ENCODE measurements at places on chromosomes 3 and 15.
A peak's percentile ranks its signal among the peaks of the same experiment; 100 is the strongest.

DNA sequence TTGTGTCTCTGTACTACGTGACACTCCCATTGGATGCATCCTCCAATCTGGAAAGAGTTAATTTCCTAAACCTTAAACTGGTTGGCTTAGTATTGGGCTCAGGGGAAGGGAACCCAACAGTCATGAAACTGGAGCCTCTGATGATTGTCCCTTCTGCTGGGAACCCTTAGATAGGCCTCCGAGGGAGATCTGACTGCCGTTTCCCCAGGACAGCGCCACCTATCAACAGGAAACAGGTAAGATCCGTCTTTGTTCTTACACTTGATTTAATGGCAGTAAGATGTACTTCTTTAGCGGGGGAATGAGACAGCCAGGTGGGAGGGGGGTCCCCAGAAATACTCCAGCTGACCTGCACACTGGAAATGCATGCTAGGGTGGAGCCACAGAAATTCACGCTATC is 1749.6 kb downstream of the SI start:
- no peak for DNase-seq

DNA sequence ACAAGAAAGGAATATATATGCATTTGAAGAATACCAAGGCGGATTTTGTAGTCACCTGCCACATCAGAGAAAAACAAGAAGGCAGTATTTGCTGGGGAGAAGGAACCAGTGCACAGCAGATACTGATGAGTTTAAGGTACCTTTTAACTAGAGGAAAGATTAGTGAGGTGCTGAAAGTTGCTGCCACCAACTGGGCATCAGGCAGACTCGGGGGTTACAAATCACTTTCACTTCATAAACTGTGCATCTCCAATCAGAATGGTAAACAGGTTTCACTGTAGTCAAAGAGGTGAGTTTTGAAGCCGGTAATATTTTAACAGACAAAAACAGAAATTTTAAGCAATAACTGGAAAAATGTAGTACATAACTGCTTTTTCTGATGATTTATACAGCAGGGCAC is 4.1 kb downstream of the FBN1 start:
- DNase-seq, result no peak

DNA sequence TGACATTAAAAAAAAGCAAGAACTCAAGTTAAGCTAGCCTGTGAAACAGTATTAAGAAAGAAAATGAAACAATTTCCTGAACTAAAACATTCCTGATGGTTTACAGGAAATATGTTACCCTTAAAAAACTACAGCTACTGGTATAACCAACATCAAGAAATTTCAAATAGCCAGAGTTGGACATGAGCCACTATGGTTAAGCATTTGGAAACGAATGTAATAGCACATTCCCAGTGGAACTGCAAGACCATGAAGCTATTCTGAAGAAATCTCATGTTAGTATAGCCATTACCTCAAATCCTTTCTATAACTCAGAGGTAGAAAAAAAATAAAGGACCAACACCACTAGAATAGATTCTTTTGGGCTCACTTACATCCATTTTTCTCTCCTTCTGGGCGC is 30.2 kb downstream of the CPNE4 start:
- DNase-seq, result no peak

- no peak for DNase-seq
Measured at GRCh38 chr3:130789782-130790322, 43.2 kb upstream of the PIK3R4 start.

GRCh38 chr3:112498914-112499711 is at the start of gene BTLA:
TSS of gene BTLA (minus strand) at chr3:112499472. CDS start at chr3:112499358, 114 bp downstream.
- peak; percentile 33 for DNase-seq

DNA sequence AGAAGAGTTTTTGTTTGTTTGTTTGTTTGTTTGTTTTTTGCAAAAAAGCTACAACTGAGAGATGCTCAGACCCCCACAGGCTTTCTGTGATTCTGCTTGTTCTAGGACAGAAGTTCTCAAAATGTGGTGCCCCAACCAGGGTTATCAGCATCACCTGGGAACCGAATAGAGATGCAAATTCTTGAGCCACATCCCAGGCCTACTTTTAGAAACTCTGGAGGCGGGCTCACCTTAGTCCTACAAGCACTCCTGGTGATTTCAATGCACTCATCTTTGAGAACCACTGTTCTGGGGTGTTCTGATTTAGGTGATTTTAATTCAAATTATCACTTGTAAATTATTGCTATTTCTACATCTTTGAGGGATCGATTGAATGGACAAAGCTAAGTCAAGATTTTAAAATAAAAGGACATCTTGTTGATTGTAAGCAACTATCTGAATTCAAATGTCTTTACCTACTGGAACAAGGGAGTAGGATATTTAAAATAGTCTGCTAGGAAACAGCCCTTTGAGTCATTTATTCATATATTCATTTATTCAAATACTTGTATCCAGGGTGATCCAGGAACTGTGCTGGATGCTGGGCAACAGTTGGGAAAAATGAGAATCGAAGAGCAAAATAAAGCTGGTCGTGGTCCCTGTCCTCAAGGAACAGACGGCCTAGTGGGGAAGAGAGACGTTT is 44.7 kb upstream of the CADPS start:
- no peak for DNase-seq

DNA sequence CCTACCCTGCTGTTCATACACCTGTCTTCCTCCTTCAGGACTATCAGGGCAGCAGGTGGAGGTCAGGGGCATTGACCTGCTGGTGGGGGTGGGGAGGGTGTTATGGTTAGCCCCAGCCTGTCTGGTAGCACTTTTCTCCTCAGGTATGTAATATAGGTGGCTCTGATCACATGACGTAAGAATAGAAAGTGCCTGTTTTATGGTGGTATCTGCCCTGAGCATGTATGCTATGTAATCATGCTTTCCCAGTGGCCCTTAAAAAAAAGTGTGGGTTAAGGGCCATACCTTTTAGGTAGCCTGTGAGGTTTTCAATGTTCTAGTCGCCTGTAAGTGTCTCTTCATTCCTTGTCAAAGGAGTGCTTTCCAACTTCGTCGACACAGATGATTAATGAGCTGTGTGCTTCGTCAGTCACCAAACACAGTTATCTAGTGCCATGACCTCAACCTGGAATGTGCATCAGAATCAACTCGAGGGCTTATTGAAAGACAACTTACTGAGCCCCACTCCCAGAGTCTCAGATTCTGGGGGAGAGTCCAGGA is 86.3 kb downstream of the KLHL25 start:
- DNase-seq, result no peak

DNA sequence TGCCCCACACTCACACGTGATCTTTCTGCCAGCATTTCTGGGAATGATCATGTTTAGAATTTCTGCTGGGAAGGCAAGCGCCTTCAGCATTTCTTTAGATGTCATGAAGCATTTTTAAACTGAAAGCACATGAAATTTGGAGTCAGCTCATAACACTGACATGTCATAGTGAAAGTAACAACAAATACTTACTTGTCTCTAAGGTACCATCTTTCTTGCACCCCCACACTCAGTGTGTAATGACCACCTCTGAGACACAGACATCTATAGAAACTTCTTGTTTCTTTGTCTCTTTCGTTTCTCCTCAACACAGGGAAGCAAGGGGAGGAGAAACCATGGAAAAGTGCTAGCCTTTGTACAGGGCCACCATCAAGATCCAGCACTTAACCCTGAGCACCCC is 171.7 kb downstream of the RORA start:
- DNase-seq, result no peak

GRCh38 chr3:42052484-42053351 is 38.4 kb upstream of the TRAK1 start:
- DNase-seq, result peak; percentile 44

GRCh38 chr3:109132801-109133473 is 3.6 kb upstream of the C3orf85 start:
- no peak for DNase-seq

DNA sequence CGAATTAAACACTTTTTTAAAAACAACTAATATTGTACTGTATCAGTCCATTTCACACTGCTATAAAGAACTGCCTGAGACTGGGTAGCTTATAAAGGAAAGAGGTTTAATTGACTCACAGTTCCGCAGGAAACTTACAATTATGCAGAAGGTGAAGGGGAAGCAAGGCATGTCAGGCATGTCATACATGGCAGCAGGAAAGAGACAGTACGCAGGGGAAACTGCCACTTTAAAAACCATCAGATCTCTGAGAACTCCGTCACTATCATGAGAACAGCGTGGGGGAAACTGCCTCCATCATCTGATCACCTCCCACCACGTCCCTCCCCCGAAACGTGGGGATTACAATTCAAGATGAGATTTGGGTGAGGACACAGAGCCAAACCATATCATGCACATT is 162.8 kb upstream of the TPM1 start:
- peak; percentile 31 for DNase-seq

GRCh38 chr3:178833695-178834094 is 237.9 kb downstream of the ZMAT3 start:
- no peak for DNase-seq

DNA sequence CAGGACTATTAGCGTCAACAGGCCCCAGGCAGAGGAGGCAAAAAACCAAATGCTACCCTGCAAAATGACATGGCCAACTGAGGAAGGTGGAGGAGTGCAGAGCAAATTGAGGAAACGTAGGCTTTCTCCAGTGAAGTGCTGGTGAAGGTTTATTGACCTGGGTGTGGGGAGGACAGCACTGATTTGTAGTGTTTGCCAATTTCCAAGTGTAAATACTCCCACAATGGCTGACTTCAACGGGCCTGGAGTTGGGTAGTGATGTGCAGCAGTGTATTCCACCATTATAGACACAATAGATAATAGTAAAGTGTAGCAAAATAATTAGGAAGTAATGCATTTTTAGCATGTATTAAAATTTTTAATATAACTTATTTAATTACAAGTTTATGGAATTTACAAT is 32.2 kb upstream of the TPM1 start:
- no peak for DNase-seq

DNA sequence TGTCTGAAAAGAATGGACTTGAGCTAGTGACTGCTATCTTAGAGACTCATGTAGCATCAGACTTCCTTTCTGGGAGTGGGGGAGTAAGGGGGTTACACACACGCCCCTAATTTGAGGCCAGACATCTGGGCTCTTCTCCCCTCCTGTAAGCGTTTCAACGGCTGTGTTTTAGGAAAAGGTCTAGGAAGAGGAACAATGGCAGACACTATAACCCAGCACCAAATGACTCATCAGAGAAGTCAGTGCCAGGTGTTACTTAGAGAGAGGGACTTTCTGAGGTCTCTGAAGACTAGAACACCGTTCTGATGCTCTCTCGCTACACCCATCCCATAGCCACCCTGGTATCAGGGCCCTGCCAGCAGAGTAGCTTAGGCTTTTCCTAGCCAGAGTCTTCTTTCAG is 65.5 kb downstream of the SSUH2 start:
- peak; percentile 49 for DNase-seq

DNA sequence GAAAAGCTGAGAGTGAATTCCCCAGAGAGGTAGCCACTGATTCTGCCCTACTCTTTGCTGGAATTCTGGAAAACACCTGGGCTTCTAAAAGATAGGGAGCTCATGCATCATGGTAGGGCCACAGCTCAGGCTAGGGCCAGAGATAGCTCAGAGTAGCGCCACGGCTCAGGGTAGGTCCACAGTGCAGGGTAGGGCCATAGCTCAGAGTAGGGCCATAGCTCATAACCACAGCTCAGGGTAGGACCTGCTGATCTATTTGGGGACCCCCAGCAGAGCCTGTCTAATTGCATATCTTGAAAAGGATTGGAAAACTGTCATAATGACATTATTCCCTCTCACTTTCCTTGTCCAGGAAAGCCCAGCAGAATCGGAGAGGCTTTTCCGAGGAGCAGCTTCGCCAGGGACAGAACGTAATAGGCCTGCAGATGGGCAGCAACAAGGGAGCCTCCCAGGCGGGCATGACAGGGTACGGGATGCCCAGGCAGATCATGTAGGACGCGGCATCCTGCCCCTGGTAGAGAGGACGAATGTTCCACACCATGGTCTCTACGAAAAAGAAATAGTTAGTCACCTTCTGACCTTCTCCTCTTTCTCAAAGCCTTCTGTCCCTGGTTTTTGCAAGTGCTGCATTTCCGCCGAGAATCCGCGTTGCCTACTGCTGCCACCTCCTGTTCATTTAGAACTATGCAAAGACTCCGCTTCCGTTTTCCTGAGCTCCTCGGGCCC is 14.5 kb downstream of the TAGLN3 start:
- peak; percentile 25 for DNase-seq

GRCh38 chr3:146912241-146913015 is 307.3 kb upstream of the PLSCR5 start:
- no peak for DNase-seq

DNA sequence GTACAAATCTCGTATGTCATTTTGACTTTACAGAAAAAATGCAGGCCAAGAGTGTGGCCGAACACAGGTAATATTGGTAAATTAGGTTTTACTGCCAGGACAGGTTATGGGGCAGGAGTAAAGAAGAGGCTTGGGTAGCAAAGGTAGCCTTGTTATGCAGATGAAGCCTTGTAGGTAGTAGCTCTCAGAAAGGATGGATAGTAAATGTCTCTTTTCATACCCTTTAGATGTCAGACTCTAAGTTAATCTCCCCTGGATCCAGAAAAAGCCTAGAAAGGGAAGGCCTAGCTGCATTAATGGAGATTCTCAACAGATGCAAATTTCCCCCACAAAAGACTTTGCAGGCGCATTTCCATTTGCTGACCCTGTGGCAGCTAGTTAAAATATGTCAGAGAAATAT is 1445.1 kb upstream of the CADM2 start:
- DNase-seq, result no peak

DNA sequence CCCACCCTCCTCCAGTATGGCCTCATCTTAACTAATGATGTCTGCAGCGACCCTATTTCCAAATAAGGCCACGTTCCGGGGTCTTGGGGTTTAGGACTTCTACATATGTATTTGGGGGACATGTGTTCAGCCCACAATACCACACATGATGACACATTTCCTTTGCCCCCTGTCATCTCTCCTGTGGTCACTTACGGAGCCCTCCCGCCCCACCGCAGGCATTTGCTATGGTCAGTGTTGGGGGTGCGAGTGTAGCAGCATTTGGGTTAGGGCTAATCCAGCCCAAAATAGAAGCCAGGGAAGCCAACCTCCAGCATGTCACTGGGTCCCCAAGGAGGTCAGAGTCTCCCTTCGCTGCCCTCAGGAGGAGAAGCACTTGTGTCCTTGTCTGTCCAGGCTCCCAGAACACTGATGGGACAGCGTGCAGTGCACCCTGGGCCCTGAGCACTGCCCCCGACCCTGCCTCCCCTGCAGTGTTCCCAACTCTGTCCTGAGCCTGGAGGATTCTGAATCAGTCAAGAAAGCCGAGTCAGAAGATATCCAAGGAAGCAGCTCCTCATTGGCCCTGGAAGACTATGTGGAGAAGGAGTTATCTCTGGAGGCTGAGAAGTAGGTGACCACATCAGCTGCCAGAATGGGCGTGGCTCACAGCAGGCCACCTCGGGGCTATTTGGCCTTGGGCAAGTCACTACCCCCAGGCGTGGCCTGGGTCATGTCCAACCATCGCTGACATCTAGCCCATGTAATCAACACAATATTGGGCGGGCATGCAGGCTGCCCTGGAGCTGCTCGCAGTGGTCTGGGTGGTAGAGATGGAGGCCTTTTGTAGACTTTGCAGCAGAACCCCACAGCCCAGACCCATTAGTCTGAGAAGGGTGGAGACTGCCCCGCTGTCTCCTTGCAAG is 46.9 kb upstream of the FGD5 start:
- DNase-seq, result no peak

Measured in hematopoietic multipotent progenitor cell (in vitro differentiated cells).